ENCODE measurements at places on chromosomes 6 and 20.

GRCh38 chr6:167787896-167788562 is 38.7 kb upstream of the AFDN start:
- no peak for DNase-seq

GRCh38 chr20:15609921-15610320 is 963.3 kb downstream of the KIF16B start:
- DNase-seq = no peak

DNA sequence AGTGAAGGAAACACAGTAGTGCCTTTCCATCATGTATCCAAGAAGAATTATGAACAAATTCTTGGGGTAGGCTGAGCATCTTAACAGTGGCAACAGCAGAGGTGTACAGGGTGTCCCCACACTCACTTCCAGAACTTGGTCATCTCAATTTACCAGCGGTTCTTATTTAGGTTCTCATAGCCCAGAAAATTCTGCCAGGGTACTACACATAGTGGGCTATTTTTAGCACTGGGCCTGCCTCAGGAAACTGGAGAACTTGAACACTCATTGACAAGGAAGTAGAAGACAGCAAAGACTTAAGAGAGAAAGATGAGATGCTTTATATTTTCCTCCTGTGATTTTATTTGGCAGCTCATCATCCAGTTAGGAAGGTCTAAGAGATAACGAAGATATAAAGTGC is 71.8 kb upstream of the PHIP start:
- DNase-seq = no peak

DNA sequence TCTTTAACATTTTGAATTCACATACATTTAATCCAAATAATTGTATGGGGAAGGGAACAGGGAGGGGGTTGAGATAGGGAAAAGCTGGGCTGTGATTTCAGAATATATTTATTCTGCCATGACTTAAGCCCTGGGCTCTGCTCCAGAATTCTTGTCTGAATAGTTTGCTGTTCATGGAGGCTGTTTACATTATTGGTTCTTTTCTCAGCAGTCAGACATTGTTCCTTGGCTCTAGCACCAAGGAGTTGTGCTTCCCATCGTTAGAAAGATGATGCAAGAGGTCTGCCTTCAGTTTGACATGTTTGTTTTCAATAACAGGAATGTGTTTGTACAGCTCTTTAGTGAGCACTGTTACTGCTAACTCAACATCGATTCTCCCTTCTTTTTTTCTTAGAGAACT is 198.8 kb upstream of the CDYL start:
- peak; percentile 80 for DNase-seq
